Esophagus muscularis mucosa (tissue), 4 donors: ENCODE measurements at places on chromosomes 16 and 17. TPM values are rescaled to one million over a fixed set of nuclear protein-coding genes. Genes with fewer than 3 reads are reported as not detected.

DNA sequence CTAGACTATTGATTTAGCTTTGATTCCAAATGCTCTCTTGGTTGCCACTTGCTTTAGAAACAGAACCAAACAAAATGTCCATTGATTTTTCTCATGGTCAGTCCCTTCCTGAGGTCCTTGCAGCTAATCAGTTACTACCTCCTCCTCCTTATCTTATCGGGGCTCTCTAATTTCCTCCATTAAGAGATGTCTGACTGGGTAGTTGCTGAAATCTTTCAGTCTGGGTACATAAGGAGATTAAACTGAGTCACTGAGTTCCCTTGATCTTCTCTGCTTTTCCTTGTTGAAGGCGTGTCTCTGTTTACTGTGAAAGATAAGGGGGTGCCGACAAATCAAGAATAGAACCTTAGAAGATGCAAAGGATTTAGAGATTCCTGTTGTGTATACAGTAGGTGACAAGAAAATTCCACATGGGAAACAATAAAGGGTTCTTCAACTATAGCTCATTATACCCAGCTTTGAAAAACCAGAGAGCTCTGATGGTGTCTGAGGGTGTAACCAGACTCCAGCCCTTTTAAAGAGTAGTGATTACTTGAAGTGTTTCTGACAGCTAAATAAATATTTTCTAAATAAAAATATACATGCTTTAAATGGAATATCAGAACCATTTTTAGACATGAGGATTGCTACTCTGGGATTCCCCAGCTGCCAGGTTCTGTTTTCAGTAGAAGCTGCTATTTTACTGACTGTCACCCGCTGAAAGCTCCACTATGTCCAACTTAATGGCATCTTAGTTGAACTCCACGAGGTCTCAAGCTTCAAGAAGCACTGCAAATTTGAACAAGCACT lies 791.3 kb upstream of the SOX9 start:
- no peaks in the 10 kb centered on the region for H3K36me3 ChIP-seq
- no peaks in the 10 kb centered on the region for H3K4me1 ChIP-seq
- no peak overlapping the region for H3K27ac ChIP-seq
- DNase-seq: no peak
- H3K27me3 ChIP-seq: no peaks in the 10 kb centered on the region

DNA sequence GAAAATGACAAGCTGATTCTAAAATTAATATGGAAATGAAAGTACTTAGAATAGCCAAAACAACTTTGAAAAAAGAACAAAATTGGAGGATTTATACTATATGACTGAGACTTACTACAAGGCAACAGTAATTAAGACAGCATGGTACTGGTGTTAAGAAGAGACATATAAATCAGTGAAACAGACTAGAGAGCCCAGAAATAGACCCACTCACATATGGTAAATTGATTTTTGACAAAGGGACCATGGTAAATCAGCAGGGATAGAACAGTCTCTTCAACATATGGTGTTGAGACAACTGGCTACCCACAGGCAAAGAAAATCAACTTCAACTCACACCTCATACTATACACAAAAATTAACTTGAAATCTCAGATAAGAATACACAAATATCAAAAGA lies 12.9 kb downstream of the CMC2 start:
- H3K27me3 ChIP-seq: no peaks in the 10 kb centered on the region
- H3K4me1 ChIP-seq: no peaks in the 10 kb centered on the region
- no peak overlapping the region for H3K4me3 ChIP-seq

DNA sequence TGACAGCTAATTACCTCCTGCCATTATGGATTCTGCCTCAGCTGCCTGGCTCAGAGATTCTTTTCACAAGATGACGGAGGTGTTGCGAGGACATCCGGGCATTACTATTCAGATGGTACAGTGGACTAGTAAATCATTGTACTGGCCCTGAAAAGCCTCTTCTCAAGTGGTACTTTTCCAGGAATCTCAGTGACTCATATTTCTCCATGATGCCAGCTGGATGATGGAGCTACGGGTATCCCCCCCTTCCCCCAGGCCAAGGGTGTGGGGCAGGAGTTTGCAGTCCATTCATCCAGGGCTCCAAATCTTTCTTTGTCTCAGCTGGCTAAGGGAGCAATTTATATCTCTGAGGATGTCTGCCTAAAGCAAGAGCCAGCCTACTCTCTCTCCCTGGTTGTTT lies 107.7 kb upstream of the GPR139 start:
- DNase-seq: no peak
- no peaks in the 10 kb centered on the region for H3K36me3 ChIP-seq
- no peak overlapping the region for H3K27ac ChIP-seq
- H3K27me3 ChIP-seq: no peaks in the 10 kb centered on the region

DNA sequence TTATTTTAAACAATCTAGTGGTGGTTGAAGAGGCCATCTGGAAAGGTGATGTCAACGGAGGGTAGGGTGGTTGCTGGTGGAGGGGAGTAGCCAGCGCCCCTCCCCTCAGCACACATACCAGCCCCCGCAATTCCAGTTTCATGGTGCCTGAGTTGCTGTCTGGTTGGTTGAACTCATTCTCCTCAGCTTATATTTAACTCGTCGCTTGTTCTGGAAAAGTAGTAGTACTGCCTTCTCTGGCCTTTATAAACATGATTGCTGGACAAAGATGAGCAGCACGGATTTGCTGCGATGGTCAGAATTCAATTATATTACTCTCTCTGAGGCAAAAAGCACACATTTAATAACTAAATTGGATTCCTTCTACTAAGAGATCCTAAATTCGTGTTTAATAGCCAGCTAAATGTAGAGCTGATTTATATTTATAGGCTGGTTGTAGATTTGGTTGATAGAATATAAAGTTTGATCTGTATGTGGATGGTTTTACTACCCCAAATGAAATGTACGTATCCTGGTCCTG lies 238.0 kb upstream of the TBX2 start:
- H3K27ac ChIP-seq: no peak overlapping the region
- H3K4me3 ChIP-seq: no peak overlapping the region
- H3K27me3 ChIP-seq: no peaks in the 10 kb centered on the region
- H3K36me3 ChIP-seq: no peaks in the 10 kb centered on the region

DNA sequence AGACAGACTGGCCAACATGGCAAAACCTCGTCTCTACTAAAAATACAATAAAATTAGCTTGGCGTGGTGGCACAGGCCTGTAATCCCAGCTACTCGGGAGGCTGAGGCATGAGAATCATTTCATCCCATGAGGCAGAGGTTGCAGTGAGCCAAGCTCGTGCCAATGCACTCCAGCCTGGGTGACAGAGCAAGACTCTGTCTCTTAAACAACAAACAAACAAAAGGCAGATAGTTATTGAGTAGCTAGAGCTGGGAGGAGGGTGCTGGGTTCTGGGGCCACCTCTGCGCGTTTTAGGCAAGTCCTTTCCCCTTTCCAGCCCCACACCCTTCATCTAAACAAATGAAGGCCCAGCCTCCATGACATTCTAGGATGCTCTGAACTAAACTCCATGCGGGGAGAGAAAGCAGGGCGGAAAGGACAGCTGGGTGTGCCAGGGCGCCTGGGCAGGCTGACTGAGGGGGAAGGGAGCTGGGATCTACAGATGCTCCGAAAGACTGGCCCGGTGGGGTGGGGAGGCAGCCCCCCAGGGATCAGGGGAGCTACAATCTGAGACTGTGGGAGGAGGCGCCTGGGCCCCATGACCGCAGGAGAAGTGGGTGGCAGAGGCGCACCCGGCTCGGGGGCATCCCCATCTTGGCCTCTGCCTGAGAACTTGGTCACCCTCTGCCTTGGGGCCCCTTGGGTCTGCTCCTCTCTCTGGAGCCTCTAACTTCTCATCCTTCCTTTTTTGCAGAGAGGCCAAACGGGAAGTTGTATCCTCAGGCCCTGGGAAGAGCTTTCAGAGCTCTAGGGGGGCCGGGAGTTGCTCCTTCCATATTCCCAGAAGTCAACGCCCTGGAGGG lies 910 bp downstream of the ITGAL start:
- no peak overlapping the region for H3K4me3 ChIP-seq
- peaks cover 10% of the 10 kb centered on the region for H3K27me3 ChIP-seq
- no peaks in the 10 kb centered on the region for H3K4me1 ChIP-seq
- no peak overlapping the region for H3K27ac ChIP-seq
- DNase-seq: no peak

DNA sequence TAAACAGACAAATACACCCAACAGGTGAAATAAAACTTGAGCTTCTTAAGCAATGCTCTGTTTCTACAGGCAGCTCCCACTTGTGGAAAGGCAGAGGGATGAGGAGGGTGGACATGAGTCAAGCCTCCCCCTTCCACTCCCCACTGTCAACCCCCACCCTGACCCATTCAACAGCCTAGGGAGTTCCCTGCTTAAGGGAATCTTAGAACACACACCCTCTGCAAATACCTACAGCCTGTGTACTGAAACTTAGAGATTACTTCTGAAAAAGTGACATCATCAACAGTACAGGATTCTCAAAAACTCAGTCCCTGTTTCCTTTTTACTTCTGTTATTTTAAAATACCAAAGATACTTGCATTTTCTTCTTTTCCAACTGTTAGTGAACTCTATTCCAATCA lies 345.4 kb downstream of the SOX9 start:
- H3K36me3 ChIP-seq: no peaks in the 10 kb centered on the region
- no peaks in the 10 kb centered on the region for H3K27me3 ChIP-seq

DNA sequence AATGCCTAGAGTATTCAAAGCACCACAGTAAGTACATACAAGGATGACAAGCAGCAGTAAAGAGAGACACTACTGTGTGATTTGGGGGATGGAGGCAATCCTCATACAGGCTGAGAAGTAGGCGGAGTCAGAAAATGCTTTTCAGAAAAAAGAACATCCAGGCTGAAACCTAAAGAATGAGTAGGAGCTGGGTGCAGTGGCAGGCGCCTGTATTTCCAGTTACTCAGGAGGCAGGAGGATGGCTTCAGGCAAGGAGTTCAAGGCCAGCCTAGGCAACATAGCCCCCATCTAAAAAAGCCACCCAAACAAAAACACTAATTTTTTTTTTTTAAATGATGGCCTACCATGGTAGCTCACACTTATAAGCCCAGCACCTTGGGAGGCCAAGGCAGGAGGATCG lies 10.3 kb downstream of the KANSL1 start:
- H3K4me1 ChIP-seq: peaks cover 100% of the 10 kb centered on the region
- no peaks in the 10 kb centered on the region for H3K36me3 ChIP-seq
- H3K27ac ChIP-seq: no peak overlapping the region

DNA sequence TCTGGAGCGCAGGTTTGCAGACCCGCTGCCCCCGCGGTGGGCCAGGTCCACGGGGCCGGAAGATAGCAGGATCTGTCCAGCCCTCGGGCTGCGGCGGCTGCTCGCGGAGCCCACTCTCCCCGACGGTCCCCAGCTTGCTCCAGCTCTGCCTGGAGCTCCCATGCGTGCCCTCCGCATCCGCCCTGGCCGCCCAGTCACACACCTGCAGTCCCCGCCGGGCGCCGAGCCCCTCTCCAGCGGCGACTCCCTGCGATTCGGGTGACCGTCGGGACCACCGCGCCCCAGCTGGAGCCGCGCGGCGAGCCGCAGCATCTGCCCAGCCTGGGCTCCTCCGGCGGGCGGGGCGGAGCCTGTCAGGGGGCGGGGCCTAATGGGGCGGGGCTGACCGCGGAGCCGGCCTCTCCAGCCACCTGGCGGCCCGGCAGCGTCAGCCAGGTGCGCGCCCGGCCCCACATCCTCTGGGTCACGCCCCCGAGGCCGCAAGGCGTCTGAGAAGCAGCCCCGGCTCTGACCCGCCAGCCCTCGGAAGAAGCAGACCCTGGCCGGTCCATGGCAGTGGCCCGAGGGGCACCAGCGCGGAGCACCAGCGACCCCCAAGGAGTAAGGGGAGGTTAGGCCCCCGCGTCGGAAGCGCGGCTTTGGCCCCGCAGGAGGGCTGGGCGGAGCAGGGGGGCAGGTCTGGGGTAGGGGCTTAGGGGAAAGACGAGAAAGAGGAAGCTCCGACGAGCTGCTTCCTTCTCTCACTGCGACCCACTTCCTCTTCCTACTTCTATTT lies at the start of gene PIK3R5:
TSS of gene PIK3R5 (minus strand) at position 314 of the 775 bp plus-strand sequence. CDS start 54,213 bp downstream, outside the sequence.
- peaks cover 19% of the 10 kb centered on the region for H3K27me3 ChIP-seq
- DNase-seq: no peak
- H3K36me3 ChIP-seq: no peaks in the 10 kb centered on the region
- H3K27ac ChIP-seq: peak within 1 kb of the TSS; percentile 73
- H3K4me1 ChIP-seq: peaks cover 10% of the 10 kb centered on the region

- peak; percentile 26 for DNase-seq
- H3K27ac ChIP-seq: no peak overlapping the region
- no peaks in the 10 kb centered on the region for H3K27me3 ChIP-seq
Observed at GRCh38 chr16:65490286-65490685, 368.4 kb upstream of the CDH11 start.

GRCh38 chr17:57408071-57408811 lies 151.9 kb downstream of the MSI2 start:
- H3K36me3 ChIP-seq: no peaks in the 10 kb centered on the region
- H3K27me3 ChIP-seq: no peaks in the 10 kb centered on the region
- H3K27ac ChIP-seq: no peak overlapping the region
- no peak overlapping the region for H3K4me3 ChIP-seq

Gene CAMKK1
- total RNA-seq: 8.8 TPM

Gene MGAT5B
- 0.40 TPM for total RNA-seq

Gene RPL13
- total RNA-seq: 5,828 TPM

Gene CBLN1
- 0.83 TPM for total RNA-seq
